ENCODE measurements at places on chromosomes 2 and 18.
A peak's percentile ranks its signal among the peaks of the same experiment; 100 is the strongest.

- no peak for DNase-seq
Observed at GRCh38 chr18:23635283-23636070, 27.2 kb downstream of the ANKRD29 start.

- no peak for DNase-seq
Observed at GRCh38 chr2:182729710-182730339, 13.8 kb downstream of the DNAJC10 start.

GRCh38 chr2:20415511-20415918 is 31.4 kb upstream of the RHOB start:
- peak; percentile 45 for DNase-seq

GRCh38 chr2:28552045-28552823 is 56.4 kb downstream of the PLB1 start:
- no peak for DNase-seq

GRCh38 chr18:22394428-22394827 is 23.3 kb downstream of the CTAGE1 start:
- no peak for DNase-seq

- DNase-seq: no peak
Observed at GRCh38 chr2:240909216-240909974, 3.3 kb downstream of the CROCC2 start.

DNA sequence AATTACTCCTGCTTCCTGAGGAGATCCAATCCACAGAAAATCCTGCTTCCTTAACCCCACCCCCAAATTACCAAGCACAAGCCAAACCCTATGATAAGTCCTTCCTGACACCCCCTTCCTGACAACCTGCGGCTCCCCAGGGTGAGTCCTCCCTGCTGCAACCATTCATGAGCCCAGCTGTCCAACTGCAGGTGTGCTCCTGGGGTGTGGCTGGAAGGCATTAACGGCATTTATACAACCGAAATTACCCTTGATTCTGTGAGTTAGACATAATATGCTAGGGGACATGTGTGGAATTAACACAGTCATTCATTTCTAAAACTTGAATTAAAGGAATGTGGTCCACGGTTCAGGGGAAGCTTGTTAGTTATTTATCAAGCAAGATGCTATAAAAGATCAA is 119.0 kb upstream of the ALKAL2 start:
- DNase-seq: no peak

DNA sequence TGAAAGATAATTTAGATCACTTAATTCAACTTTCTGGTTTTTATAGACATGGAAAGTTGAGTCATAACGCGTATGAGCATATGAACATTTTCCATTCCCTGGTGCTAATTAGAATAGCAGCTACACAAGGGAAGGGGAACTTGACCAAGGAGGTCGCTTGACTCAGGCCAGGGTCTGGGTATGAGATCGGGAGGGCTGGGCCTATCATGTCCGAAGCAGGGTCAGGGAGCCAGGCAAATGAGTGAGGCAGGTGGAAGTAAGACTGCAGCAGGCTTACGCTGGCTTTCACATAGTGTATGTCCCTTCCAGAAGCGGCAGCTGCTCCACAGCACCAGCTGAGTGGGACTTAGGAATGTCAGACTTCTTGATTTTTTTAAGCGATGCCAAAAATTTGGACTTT is 14.7 kb downstream of the RALB start:
- DNase-seq: no peak

DNA sequence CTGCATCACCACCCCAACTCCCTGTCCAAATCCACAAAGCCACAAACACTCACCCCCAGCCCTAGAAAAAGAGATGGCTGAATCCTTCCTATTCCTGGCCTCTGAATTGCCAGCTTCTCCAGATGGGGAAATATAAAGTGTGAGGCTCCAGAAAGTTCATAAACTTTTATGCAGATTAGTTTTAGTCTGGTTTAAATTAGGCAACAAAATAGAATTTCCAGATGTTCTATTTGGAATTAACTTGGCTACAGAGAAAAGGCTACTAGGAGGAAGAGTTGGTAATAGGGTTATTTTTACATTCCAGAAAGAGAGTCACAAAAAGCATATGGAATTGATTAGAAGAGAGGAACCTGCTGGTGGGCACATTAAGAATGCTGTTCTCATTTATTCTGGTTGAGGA is 56.0 kb downstream of the EN1 start:
- no peak for DNase-seq

- no peak for DNase-seq
Observed at GRCh38 chr2:70516596-70516995, 37.0 kb downstream of the TGFA start.

- DNase-seq: no peak
Observed at GRCh38 chr2:186195696-186196095, 290.4 kb upstream of the ZC3H15 start.

DNA sequence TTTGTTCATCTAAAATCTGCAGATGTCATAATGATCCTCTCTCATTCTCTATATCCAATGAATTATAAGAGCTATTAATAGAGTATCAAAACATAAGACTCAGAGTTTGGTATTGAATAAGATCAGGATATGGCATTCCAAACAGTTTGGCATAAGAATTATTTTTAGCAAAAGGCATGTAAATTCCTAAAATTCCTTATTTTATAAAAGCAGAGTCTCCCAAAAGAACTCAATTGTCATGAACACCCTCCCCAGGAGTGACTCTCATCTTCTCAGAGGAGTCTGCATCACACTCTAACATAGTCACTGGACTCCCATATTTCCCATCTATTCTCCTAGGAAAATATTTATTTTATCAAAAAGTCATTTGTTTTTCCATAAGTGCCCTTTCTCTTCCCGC is 1710.2 kb upstream of the SLC39A10 start:
- no peak for DNase-seq

- DNase-seq: no peak
Observed at GRCh38 chr2:96530474-96531357, 5.8 kb upstream of the ARID5A start.

DNA sequence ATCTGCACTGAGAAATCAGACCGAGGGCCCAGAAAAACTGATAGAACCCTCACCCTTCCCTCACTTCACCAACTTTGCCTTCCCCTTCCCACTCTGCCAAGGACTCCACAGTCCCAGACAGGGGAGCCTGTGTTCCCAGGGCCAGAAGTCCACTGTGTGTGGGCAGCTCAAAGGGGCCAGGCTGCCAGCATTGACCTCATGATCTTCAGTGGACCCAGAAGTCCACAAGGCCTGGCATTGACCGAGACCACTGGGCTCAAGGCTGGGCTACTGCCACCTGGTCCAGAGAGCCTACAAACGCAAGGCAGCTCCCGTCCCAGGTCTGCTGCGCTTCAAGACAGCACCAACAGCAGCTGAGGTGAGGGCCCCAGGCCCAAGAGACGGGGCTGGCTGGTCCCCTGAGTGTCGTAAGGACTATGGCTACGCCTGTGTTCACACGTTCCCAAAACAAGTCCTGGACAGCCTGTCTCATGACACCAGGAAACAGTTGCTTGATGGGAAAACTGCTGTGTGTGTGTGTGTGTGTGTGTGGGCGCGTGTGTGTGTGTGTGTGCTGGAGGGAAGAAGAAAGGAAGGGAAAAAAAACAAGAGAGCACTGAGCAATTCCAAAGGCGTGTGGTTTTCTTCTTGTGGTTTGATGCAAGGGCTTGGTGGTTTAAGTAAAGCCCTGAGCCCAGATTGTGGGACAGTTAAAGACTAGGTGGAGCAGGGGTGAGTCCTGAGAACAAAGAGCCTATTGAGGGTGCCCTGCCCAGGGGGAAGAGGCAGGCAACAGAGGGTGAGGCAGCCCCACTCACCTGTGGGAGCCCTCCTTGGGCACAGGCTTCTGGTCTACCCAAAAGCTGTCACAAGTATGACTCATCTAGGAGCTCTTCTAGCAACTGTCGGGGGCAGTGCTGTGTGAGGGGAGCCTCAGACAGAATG is 46.6 kb upstream of the ZBTB7C start:
- no peak for DNase-seq

DNA sequence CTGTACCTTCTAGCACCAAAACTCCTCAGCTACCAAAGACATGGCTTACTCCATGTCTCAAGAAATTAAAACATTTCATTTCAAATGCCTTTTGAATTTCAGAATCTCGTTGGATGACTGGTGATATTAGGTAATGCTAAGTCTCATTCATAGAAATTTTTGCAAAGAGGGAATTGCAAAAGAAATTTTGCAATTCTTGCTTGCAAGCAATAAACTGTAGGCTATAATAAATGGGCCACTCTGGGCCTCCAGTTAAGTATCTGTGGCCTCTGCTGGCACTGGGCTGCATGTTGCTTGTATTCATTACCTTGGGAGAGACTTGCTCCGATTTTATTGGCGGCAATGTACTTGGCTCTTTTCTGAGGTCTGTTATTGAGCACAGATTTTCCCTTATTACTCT is 2.8 kb upstream of the LCLAT1 start:
- no peak for DNase-seq

DNA sequence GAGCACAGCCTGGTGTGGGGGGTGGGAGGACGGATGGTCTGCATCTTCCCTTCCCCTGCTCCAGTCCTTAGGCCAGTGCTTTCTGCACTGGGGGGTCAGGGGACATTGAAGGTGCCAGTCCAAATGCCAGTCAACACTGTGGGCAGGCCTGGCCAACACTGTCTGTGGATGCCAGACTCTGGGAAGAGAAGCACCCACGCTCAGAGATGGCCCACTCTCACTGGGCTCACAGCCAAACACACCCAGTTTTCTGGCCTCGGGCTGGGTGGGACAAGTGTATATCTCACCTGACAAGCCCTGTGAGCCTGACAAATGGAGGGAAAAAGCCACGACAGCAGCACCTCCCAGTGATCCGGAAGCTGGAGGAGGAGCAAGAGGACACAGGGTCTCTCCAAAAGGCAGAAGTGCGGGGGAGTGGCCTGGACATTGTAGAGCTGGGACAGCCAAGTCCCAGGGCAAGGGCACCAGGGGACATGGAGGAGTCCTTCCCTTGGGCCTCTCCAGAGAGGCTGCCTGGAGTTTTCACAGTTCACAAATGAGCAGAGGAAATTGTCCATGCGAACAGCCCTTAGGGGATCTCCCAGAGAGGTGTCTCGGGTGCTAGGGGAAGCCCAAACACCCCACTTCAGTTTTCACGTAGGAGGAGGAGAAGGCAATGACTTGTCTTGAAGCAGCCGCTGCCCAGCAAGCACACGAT is 79.3 kb downstream of the SDC1 start:
- DNase-seq: no peak

DNA sequence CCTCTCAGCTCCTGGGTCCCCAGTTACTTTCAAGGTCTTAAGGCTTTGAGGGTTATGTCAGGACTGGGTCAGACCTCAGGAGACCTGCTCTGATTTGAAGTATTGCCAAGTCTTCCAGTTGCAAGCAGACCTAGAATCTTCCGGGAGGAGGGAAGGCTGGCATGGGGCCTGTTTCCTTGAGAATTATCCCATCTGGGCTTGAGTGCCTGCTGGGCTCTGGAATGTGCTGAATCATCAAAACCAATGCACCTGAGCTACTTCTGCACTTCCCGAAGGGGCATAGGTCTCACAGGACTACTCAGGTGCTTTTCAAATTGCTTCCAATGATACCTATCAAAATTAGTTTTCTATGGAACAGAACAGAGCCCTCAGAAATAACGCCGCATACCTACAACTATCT is 327.3 kb downstream of the XIRP2 start:
- no peak for DNase-seq

GRCh38 chr2:216410550-216410949 is 1.7 kb upstream of the SMARCAL1 start:
- no peak for DNase-seq

DNA sequence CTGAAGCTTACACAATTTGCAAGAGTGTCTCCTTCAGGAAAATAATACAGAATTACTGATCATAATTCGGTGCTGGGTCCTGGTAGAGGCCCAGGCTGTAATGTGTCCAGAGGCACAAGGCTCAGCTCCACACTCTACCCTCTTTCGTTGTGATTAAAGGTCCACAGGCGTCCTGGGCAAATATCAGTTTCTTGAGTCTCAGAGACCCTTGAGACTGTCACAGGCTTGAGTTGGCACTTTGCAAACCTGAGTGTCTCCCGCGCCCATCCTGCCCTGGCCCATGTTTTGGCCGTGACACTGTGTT is 46.9 kb upstream of the SMAD7 start:
- no peak for DNase-seq

- DNase-seq: no peak
Observed at GRCh38 chr18:69267895-69268294, 132.8 kb upstream of the DOK6 start.

DNA sequence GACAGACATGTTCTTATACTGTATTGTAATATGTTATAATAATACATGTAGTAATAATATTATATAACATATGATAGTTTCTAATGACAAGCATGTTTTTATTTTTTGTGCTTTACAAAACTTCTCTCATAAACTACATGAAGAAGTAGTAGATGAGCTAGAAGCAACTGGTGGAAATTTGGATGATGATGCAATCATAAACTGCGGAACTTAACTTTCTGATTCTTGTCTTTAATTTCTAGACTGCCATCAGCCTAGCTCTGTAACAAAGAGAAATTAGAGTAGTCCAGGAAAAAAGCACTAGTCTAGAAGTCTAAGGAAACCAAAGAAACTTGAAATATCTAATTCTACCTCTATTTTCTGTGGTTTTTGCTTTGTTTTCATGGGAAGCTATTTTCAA is 71.0 kb upstream of the SPATS2L start:
- DNase-seq: no peak

DNA sequence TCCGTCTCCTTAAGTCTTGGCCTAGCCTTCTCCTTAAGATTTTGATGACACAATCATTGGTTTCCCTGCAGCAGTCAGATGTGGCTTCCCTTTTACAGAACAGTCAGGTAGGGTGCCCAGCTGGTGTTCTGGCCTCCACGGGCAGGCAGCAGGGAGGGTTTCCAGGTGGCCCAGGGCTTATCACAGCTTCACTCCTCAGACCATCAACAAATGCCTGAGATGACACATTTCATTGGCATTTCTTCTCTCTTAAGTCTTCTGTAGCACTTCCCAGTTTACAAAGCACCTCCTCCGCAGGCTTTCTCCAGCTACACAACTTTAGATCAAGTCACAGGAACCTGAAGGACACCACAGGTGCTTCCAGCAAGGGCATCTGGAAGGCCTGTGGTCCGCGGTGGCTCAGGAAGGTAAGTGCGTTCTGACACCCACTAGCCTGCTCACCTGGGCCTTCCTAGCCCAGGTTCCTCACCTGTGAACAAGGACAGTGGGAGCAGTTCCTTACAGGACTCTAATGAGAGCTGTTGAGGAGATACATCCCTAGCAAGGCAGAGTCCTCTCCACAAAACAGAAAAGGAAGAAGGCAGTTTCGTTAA is 37.6 kb downstream of the PTPN18 start:
- no peak for DNase-seq

- DNase-seq: no peak
Observed at GRCh38 chr2:240900141-240900860, 4.3 kb upstream of the MAB21L4 start.

GRCh38 chr18:57910817-57911216 is 107.7 kb upstream of the ATP8B1 start:
- no peak for DNase-seq

DNA sequence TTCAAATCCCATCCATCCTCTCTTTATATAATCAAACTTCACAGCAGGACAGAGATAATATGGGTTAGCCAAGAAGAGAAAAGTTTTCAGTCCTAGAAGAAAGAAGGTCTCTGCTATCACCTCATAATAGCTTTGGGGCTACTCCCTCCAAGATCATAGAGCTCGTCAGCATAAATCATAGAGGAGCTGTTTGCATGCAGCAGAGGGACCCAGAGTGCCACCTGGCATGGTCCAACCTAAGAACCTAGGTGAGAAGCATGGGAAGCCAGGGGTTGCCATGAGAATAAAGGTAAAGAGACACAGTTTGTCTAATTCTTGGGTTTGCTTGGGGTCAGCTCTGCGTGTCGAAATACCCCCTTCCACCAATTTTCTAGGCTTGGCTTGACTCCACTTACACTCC is 87.1 kb upstream of the CYP1B1 start:
- no peak for DNase-seq

- no peak for DNase-seq
Observed at GRCh38 chr2:25788457-25788856, 89.8 kb downstream of the ASXL2 start.

- DNase-seq: no peak
Observed at GRCh38 chr2:109345091-109345490, 216.1 kb downstream of the SH3RF3 start.
